ENCODE measurements at places on chromosomes 3 and 15.
A peak's percentile ranks its signal among the peaks of the same experiment; 100 is the strongest.

- DNase-seq, result no peak
These were observed 16.0 kb downstream of the HACD2 start for GRCh38 chr3:123568875-123569274.

DNA sequence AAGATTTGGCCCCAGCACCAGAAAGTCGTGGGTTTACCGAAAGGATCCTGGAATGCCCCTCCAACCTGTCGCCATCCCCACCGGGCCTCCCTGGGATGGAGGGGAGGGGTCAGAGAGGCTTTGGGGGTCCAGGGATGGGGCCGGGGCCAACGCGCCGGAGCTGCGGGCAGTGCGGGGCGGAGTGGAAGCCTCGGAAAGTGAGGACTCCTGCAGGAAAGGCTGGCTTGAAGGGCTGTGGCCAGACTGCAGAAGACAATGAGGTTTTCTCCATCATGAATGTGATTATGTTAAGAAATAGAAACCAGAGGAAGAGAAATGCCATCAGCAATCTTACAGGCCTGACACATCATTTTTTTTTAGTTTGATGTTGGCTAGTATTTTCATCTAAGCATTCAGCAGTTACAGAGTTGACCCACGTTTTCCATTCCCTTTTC, 738 bp downstream of the YEATS2 start:
- DNase-seq, result peak; percentile 46

- no peak for DNase-seq
These were observed 318.1 kb downstream of the FOXP1 start for GRCh38 chr3:71265365-71265915.

GRCh38 chr15:89772932-89773583, 3.1 kb upstream of the MESP2 start:
- peak; percentile 27 for DNase-seq

DNA sequence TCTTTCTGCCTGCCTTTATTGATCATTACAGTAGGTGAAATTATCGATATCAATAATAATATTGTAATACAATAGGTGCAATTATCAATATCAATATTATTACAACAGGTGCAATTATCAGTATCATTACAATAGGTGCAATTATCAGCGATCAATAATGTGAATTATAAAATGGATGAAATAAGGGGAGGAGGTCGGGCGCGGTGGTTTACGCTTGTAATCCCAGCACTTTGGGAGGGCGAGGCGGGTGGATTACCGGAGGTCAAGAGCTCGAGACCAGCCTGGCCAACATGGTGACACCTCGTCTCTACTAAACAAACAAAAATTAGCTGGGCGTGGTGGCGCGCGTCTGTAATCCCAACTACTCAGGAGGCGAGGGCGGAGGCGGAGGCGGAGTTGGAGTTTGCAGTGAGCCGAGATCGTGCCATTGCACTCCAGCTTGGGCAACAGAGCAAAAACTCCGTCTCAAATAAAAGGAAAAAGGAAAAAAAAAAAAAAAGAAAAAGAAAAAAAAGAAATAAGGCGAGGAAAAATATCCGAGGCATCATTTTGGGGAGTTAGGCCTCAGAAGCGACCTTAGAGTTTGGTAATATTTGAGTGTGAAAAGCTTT, 611 bp upstream of the BNIP2 start:
- peak; percentile 61 for DNase-seq

GRCh38 chr3:20316238-20316637, 130.2 kb upstream of the SGO1 start:
- DNase-seq, result no peak

DNA sequence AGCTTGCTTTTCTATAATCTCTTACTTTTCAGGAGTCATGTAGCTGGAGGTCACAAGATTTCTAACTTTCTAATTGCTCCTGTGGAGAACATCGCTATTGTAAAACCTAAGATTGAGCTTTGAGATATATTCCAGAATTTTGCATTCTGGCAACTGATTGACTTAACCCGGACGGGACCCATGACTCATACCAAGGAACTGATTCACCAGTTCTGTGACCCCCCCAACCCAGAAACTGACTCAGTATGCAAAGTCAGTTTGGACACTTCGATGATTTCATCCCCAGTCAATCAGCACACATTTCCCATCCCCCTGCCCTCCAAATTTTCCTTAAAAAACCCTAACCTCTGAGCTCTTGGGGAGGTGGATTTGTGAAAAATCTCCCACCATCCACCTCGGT, 396.5 kb upstream of the GBE1 start:
- DNase-seq, result peak; percentile 80

- DNase-seq, result no peak
These were observed 441.9 kb downstream of the ZIC1 start for GRCh38 chr3:147851062-147851461.

- no peak for DNase-seq
These were observed 44.6 kb downstream of the EEFSEC start for GRCh38 chr3:128197855-128198254.

DNA sequence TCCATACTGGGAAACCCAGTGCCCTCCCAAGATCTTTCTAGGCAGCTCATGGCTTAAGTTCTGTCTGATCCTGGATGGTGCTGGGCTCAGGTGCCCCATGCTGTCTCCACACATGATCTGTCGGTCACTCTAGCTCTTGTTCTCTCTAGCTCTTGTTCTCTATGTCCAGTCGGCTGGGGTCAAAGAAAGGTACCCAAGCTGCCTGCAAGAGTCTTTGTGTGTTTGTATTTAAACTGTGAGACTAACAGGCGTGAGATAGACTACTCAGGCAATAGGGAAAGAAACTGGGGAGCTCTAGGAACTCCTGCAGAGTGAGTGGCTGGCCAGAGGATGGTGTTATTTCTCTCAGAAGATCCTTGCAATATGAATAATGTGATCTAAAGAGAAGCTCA, 40.2 kb downstream of the GPR156 start:
- DNase-seq, result no peak

- peak; percentile 63 for DNase-seq
These were observed 86.7 kb upstream of the LIMD1 start for GRCh38 chr3:45507820-45508317.

GRCh38 chr3:194197981-194198695, 62.2 kb downstream of the HES1 start:
- no peak for DNase-seq

DNA sequence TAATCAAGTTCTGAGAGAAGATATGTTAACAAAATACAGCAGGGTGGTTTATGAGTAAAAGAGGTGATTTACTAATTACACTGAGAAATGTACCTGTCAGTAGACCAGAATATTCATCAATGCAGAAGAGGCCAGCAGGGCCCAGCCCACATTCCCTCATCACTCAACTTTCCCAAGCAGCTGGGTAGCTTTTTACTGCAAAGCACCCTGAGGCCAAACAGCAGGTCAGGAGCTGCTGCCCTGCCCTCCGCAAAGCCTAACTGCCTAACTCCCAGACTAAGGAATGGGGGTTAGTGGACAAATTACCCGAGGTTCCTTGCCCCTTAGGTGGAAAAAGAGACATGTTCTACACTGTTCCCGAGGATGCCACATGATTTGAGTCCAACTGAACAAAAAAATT, 108.2 kb downstream of the TBL1XR1 start:
- DNase-seq, result no peak

Data from HCEC 1CT (cell line).